ENCODE measurements at places on chromosomes 1 and 21.

GRCh38 chr1:95653618-95654017 lies 419.6 kb downstream of the RWDD3 start:
- DNase-seq, result no peak

DNA sequence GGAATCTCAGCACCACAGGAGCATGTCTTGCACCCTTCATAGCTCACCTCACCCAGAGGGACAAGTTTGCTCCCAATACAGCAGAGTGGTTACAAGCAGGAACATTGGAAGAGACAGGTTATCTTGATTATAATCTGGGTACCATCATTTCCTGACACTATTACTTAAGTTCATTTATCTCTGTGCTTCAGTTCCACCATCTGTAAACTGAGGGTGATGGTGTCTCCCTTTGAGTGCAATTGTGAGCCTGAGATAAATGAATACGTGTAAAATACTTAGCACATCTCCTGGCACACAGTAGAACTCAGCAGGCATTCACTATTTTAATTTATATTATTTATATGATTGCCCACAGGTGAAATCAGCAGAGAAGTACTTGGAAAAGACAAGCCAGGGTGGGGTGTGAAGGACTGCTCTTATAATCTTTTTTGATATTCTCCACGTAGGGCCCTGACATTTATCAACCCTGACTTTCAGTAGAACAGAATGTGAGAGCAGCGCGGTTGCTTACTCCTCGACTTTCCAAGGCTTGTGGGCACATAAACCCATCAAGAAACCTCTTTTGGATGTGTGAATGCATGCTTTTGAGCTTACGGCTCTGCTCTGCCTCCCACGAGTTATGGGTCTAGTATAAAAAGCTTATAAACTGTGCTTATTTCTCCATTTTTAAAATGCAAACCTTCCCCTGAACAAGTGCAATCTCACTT lies 34.9 kb downstream of the DUSP10 start:
- DNase-seq, result no peak

DNA sequence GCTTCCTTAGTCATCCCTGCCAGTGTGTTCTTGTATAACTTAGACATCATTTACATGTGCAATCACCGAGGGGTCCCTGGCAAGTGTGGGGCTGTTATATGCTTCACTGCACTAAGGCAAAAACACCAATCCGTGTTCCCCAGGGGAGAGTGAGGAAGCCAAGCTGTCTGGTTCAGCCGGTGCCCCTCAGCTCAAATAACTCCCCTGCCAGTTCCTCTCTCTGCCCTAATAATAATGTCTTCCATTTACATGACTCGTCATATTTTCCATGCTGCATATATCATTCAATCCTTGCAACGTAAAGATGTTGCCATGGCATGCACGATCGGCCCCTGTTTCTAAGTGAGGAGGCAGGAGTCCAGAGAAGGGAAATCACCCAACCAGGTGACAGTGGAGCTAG lies 24.4 kb upstream of the NDC1 start:
- DNase-seq, result no peak

DNA sequence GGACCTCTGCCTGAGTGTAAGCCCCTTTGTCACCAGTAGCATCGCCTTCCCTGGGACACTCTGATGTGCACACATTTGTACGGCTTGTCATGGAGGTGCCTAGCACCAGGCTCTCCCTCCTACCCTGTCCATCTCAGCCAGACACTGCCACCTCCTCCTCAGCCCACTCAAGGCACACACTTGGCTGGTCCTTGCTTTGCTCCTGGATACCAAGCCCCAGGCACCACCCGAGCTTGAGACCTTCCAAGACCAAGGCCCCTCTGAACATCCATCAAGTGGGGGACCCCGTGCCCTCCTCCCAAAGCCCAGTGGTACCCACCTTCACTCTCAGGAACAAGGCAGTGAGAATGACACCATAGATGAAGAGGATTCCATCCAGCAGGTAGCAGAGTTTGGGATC lies 78.0 kb downstream of the CD247 start:
- no peak for DNase-seq

DNA sequence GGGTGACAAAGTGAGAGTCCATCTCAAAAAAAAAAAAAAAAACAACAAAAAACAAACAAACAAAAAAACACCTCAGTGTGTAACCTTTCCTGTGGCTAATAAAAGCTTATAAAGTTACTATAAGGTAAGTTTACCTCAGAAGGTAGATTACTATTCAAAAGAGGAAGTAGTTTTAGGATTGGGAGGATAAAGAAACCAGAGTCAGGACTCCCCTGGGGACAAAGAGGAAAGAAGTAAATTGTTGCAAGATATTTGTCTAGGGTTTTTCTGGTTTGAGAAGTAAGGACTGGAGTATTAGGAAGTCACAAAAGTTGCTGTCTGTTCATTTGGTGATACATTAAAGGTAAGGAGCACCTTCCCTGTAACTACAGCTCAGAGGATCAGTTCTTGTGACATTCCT lies 23.8 kb upstream of the CENPF start:
- no peak for DNase-seq

DNA sequence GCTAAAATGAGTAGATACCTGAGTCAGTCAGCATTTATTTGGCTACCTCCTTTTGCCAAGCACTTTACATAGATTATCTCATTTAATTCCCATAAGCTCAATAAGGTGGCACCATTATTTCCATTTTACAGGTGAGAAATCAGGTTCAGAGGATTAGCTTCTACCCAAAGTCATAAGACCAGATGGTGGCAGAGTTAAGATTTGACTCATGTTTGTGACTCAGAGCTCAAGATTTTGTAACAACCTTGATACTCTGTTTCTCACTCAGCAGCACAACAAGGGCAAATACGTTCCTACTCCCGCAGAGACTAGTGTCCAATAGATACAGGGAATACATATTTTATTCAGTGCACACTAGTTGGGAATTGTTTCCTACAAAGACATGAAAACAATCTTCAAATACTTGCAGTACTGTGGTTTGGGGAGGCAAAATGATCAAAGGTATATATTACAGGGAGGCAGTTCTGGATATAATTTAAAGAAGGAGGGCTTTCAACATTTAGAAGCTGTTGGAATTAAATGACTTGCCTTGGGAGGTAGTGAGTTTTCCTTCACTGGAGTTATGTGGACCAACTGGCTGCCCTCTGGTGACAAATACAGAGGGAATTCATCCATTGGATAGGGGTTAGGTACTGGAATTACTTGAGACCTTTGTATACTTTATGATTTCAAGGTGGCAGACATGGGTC lies 3.6 kb downstream of the LEPR start:
- peak; percentile 93 for DNase-seq

- peak; percentile 87 for DNase-seq
Measured at GRCh38 chr1:89953131-89953626, 41.7 kb upstream of the ZNF326 start.

DNA sequence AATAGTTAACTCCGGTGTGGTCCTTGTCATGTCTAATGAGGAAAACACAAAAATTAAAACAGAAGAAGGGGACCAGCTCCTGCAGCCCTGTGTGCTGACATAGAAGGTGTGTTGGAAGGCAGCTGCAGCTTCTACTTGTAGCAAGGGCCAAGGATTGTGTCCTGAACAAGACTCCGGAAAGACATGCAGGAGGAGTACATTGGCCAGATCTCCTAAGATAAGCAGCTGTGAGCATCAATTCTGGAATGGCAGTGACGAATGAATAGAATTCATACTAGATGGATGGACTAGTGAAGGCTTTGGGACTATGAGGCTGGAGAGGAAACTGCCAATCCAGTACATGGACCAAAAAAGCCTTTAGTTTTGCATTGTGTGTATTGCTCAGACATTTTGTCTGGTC lies 19.3 kb downstream of the RPS6KA1 start:
- DNase-seq, result no peak

DNA sequence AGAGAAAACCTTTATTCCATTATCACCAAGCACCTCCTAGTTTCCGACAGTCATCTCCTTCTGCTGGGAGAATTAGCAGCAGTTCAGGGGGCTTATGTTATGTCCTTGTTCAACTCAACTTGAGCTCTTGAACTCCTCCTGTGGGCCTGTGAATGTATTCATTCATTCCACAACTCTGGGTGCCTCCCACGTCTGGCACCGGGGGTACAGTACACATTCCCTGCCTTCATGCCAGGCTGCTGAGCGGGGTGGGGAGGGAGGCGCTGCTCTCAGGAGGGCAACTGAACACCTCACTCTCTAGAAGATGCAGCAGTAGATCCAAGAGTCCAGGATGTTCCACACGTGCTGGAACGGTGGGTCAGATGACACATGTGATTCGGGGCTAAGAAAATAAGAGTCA lies 4.3 kb upstream of the MX2 start:
- no peak for DNase-seq

DNA sequence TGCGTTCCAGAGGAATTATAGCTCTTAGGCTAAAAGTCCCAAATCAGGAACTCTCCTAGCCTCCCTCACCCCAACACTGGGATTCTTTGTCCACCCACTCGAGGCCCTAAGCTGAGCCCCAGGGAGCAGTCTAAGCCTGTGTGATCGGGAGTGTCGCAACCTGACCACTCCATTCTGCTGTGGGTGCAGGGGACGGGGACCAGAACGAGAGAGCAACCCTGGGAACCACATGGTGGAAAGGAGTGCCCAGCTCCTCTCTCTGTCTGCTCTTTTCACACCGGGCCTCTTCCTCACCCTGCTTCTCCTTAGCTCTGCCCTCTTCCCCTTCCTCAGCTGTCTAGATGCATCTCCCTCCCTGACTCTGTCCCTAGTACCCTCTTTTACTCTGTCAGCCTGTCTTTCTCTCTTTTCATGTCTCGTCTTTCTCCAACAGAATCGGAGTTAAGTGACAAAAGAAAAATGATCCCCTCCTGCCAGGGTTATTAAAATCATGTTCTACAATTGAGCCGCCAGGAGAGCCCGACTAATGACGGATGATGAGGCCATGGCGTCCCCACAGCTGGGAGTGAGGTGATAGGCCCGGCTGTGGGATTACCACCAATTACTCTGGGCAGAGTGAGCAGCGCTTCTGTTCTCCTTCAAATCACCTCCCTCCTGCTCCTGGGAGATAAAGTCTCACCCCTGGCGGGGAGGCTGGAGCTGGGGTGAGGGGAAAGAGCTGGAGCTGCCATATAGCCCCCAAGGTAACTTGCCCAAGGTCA lies 34.5 kb upstream of the CSF3R start:
- no peak for DNase-seq

GRCh38 chr1:234691567-234691966 lies 81.6 kb upstream of the IRF2BP2 start:
- DNase-seq, result peak; percentile 53

DNA sequence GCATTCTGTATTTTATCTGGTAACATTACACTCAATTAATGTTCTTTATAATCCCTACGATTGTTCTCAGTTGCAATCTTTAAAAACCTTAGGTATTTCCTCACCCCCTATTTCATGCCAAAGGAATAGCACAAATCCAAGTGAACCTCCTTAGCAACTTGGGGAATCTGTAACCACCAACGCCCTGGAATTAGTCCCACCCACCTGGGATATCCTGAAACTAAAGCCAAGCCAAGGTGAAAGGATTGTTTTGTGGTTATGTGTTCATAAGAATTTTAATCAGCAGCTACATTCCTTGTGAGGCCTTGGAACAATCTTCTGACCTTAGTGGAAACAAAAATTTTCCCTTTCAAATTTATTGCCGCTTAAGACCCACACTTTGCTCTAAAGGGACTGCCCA lies 908.7 kb downstream of the TTLL7 start:
- DNase-seq, result no peak

Measured in MCF 10A (cell line).